ENCODE measurements at places on chromosomes 5 and 9.

DNA sequence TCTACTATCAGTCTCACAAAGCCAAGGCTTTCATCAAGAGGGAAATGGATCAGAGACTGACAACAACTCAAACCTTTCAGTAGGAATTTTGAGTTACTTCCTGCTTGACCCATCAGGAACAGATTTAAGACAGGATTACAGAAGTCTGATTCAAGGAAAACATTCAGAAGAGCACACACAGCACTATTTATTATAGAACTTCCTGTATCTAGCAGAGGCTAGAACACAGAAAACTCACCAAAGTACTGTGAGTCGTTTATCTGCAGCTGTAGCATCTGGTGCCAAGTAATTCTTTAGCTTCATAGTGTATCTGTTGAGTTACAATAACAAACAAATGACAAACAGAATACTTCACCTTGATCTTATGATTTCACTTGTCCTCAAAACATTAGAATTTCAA, 13.8 kb downstream of the LEAP2 start:
- no peak for DNase-seq

DNA sequence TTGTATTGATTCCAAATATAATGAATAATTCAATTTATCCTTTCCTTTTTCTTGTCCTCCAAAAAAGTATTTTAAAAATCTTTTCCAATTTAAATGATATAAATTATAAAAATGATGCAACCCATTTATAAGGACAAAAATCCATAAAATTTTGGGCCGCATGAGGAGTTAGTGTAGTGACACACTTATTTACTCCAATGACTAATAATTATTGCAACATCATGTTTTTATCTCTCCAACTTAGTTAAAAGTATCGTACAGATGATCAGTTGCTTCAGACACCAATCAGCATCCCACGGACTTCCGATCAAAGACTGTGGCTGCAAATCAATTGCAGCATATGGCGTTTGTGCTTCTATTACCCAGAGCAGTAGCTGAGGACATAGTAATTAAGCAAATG, 58.6 kb downstream of the HTR4 start:
- no peak for DNase-seq

DNA sequence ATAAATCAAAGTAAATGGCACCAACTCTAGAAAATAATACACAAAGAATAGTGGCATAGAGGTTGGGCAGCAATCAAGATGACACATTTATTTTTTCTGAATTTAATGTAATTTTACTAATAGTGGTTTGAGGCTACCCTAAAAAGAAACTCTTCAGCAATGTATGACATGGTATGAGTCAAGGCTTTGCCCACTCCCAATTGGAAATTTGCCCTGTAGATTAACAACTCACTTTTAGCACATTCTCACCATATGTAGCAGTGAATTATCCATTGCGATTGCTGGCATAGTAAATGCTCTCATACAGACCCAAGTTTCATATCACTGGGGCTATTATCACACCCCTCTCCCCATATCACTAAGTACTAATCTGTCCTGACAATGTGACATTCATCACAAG, 832.1 kb upstream of the ZNF608 start:
- no peak for DNase-seq

DNA sequence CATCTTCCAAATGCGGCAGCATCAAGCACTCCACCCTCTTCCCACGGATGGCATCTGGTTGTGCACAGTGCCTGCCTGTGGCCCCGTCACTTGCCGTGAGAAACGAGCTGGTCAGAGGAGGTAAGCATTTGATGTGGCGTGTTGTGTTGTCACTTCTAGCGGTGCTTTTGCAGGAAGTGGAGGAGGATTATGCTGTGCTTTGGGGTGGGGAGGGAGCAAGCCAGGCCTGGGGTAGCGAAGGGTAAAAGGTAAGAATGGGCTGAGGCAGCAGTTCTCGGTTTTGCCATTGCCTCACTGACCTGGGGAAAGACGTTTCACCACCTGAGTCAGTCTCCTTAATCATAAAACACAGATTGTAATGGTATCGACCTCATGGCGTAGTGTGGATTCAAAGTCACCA, 2.3 kb upstream of the POMT1 start:
- DNase-seq = no peak

DNA sequence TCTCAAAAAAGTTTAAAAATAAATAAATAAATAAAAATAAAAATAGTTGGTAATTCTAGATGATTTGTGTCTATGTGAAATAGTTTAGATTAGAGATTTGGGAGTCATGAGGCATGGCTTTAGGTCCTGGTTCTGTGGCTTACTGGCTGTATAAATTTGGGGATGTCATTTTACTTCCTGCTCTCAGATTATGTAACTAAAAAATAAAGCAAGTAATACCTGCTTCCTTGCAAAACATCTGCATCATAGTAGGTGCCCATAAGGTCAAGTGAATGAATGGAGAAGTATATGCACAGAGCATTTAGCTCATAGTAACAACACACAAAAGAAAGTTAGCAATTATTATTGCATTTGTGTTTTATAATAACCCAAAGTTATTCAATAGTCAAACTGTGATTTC, 287.7 kb upstream of the TLE4 start:
- no peak for DNase-seq

DNA sequence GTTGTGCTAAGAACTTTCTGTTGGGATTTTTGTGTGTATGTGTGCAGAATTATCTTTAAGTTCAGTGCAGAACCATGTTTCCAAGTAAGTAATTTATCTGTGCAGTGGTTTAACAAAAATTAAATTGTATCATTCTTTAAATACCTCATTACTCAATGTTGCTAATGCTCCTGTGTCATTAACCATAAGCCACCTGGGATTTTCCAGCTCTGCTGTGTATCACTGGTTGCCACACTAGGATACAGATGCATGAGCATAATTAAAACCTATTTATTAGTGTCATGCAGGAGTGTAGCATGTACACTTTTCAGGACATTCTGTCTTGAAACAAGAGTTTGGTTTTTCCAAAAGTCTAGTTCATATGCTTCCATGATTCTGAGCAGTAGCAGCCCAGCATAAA, 120.4 kb upstream of the PTGER4 start:
- DNase-seq = no peak

GRCh38 chr9:93193388-93194220, 9.7 kb downstream of the WNK2 start:
- DNase-seq = no peak

DNA sequence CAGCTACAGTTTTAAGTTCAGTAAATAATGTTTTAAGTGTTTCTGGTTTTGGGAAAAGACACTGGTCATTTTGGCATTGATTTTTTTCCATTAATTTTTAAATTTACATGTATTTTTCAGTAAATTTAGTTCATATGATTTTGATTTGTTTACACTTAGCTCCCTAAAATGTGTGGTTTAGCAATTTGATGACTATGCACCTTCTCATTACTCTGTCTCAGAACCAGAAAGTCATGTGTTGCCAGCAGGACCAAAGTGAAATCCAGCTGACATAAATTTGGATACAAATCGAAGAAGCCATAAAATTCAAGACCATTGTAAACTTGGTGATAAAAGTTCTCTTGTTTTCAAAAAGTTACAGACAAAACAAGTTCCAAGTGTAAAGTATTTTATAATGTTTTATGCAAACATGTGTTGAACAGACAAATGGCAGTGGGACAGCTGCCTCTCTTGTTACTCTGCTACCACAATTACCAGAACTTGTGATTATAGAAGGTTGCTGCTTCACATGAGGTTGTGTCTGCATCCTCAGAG, 354.8 kb downstream of the NR2F1-AS1 start:
- no peak for DNase-seq

- peak; percentile 99 for DNase-seq
These were observed 99.6 kb upstream of the TAF11L2 start for GRCh38 chr5:17398431-17398830.

DNA sequence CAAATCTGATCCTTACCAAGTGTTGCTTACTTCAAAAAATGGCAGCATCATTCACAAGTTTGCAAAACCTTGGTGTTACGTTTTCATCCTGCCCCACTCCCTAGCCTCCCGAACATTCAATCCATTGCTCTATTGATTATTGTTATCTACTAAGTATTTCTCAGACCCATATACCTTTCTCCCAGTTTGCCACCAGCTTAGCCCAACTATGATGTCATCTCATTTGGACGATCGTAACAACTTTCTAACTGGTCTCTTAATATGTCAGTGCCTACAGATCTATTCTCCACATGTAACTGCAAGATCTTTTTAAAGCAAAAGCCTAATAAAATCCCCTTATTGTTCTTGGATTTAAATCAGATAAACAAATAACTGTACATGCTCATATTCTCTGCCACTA, 497.1 kb upstream of the EDIL3 start:
- no peak for DNase-seq

GRCh38 chr5:135112008-135112725, 78.1 kb upstream of the PITX1 start:
- DNase-seq = no peak

DNA sequence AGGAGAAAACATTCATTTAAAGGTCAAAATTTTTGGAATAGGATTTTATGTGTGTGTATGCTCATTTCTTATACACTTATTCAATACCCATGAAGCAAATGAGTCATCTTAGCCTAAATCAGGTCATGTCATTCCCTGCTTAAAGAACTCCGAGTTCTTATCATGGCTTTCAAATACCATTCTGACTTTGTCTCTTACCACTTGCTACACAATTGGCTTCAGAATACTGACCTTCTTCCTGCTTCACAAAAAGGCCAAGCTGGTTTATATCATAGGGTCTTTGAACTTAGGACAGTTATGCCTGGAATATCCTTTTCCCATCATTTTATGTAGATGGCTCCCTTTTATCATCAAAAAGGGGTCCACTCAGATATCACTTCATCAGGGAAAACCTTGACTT, 652.2 kb upstream of the WWC1 start:
- peak; percentile 86 for DNase-seq

GRCh38 chr9:28073270-28073669, 500.0 kb upstream of the C9orf72 start:
- DNase-seq = peak; percentile 16

GRCh38 chr9:8905731-8906130, 1106.2 kb upstream of the DMAC1 start:
- no peak for DNase-seq

DNA sequence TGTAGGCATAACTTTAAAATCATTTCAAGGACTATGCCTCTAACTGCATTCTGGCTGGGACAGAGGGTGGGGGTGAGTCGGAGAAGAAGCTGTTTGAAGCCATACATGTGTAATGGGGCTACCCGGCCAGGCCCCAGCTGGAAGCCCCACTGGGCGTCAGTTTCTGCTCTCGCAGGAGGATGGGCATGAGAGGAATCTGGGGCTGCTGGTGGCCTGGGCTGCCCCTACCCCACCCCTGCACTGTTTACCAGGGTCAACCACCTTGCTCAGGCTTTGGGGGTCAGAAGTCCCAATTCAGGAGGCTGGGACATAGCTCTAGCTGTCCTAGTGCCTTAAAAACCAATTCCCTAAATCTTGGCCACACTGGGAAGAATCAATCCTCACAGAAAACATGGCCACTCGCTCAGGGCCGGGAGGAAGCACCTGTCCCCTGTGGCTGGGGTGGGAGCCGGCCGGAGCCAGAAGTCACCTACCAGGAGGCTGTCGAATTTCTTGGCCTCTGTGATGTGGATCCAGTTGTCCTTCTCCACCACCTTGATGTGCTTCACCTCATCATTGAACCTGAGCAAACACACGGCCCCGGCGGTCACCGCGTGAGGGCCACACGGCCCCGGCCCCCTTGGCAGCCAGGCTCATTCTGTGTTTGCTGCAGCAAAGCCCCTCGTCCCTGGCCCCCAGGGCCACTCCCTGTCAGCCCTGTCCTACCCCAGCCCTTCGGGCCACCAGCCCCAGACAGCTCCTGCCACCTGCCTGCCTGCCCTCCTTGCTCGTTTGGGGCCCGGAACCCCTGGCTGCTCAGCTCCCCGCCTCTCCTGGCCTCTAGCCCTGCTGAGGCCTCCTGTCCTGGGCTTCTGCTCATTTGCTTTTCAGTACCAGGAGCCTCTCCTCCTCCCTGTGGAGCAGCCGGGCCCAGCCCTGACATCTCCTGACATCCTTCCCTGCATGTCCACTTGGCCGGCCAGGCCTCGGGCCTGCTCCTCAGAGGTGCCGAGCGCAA, 33.6 kb upstream of the SARDH start:
- no peak for DNase-seq

- no peak for DNase-seq
These were observed 54.0 kb upstream of the HSPB3 start for GRCh38 chr5:54401515-54401914.

DNA sequence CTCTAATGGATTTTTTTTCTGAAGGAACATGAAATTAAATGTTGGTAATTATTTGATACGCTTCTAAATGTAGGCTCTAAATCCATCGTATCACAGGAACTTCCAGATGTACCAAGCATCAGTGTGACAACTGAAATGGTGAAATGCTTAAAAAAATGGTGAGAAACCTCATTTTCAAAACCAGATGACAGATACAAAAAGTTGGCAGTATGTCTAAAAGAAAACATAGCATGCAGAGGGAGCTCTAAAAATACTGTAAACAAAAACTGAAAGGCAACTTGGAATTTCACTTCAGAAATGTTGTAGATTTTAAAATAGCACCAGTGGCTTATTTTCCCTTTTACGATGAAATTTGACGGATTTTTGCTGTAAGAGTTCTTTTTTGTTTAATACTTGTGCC, 1043.6 kb upstream of the WWC1 start:
- DNase-seq = peak; percentile 58

- DNase-seq = peak; percentile 70
These were observed 21.3 kb downstream of the RPS6 start for GRCh38 chr9:19358701-19359100.

DNA sequence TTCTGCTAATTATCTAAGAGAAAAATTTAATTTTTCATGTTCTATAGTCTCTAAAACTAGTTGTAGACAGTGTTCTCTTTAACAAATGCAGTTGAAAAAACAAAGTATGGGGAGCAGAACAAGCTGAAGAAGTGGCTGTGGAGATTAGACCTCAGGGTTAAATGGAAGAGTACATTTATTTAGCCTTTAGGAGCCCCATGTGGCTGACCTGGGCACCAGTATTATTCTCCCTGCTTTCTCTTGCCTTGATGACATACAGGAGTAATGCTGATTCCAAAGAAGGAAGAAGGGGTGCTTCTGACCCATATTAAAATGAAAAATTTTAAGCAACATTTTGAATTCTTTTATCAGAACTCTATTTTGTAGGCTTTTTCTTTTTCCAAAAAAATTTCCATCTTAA, 312.3 kb upstream of the RIOK2 start:
- no peak for DNase-seq

- DNase-seq = no peak
These were observed 906.1 kb upstream of the CDH9 start for GRCh38 chr5:27944471-27944870.

- DNase-seq = no peak
These were observed 140.9 kb downstream of the CCDC171 start for GRCh38 chr9:15693701-15694100.

DNA sequence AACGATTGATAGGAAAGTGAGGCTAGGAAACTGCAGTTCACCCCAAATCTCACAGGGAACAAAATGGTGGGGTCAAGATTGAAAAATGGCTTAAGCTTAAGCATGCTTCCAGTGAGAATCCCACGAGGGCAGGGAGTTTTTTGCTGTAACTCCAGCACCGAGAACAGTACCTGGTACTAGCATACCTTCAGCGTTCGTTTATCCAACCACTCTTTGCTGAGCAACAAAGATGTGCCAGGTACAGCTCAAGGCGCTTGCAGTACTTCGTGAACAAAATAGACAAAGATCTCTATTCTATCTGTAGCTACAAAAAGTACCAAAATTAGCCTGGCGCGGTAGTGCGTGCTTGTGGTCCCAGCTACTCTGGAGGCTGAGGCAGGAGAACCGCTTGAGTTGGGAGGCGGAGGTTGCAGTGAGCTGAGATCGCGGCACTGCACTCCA, 778 bp upstream of the PPP6C start:
- DNase-seq = no peak

- peak; percentile 74 for DNase-seq
These were observed 2.5 kb downstream of the IL7R start for GRCh38 chr5:35859101-35859661.

GRCh38 chr5:165029099-165029870, 1523.9 kb downstream of the MAT2B start:
- peak; percentile 38 for DNase-seq
